ENCODE measurements at places on chromosomes 4 and X.

GRCh38 chrX:138771047-138771446, 59.5 kb upstream of the FGF13 start:
- DNase-seq = no peak

DNA sequence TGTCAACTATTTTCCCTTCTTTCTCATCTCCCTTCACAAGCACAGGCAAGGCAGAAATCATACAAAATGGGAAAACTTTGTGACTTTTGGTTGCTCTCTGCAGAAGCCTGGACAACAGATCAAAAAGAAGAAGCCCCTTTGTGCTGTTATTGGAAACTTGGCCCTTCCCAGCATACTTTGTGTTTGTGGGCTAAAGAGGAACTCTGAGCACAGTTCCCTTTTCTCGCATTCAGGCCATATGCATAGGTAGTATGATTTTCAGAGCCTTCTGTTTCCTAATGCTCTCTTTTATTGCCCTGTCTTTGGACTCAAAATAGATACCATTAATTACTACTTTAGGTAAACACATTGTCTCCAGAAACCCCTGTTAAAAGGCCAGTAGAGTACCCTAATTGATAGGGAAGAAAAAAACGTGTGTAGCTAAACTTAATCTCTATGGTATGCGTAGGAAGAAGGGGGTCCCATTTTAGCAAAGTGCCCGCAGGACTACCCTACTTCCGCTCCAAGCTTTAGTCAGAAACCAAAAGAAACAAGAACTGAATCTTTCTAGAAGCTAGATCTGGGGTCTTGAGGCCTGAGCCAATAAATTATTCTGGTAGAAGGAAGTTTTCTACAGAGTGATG, 26.6 kb downstream of the VSIG4 start:
- DNase-seq = no peak

DNA sequence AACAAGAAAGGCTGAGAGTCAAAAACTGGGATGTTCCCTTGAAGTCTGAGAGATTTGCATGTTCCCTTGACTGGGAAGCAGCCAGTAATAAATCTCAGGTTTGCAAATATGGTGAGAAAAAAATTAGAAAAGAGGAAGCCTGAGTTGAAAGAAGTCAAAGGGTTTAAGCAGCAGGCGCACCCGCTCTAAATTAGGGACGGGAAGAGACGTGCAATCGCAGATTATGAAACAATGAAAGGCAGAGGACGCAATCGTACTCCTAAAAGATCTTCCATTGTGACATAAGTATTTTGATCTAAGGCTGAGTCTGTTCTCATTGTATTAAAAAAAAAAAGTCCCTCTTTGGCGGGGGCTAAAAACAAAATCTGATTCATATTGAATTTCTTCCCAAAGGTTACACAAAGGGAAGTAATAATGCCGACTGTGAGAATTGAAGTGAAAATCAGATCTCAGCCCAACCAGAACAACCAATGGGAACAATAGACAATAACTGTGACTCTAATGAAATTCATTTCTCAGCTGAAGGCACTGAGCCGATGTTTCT, 28.2 kb downstream of the SAT1 start:
- DNase-seq = no peak

DNA sequence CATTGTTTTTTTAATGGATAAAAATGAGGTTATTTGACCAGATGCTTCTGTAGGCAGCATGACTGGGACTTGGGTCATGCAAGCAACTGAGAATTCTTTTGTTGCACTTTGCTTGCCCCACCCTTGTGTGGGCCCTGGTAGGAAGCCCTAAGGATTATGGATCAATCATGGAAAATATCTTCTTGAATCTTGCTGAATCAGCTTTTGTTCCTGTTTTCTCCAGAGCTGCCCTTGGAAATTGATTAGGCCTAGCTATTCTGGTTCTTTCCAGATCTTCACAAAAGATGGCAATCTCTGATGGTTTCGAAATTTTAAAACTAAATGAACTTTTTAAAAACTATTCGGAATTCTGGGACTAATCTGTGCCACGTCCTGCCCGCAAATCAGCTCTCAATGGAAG, 58.6 kb downstream of the PRRG1 start:
- DNase-seq = no peak

DNA sequence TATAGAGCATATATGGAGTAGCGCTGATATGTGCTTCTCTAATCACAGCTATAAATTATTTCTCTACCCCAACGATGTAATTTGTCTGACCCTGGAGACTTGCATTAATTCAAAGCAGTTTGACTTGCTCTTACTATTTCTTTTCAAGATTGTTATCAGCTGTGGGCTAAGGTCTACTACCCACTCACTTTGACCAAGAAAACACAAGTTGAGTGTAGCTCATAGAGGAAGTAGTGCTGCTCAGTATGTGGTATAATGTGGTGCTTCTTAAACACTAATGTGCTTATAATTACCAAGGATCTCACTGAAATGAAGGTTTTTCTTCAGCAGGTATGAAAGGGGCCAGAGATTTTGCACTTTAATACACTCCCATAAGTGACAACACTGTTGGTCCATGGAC, 70.1 kb downstream of the INPP4B start:
- DNase-seq = no peak

GRCh38 chr4:114911111-114911510, 202.3 kb downstream of the NDST4 start:
- peak; percentile 41 for DNase-seq

GRCh38 chr4:175234162-175234561, 316.0 kb downstream of the ADAM29 start:
- DNase-seq = no peak

DNA sequence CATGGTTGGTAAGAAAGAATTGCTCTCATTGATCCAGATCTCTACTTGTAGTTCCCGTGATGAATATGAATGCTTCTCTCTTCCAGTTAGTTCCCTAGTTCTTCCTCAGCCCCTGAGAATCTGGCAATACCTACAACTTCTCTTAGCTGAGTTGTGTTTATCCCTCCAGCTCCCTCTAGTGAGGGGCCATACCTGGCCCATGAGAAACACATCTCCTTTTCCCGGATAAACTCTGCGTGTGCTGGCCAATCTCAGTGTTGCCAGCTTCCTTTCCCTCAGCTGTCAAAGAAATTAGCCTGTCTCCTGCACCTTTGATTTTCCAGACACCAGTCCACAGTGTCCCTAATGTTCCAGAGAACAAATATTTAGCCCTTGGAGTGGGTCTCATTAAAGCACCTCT, 5.7 kb downstream of the CBLL2 start:
- DNase-seq = no peak

GRCh38 chr4:101833480-101833879, 43.0 kb downstream of the BANK1 start:
- DNase-seq = no peak

- peak; percentile 61 for DNase-seq
These were observed at the start of gene CCDC158 for GRCh38 chr4:76420762-76421581. Gene CCDC158, minus strand, starts transcription at chr4:76421141. Its CDS starts 17,934 bp downstream, at chr4:76403207.

- no peak for DNase-seq
These were observed 459.0 kb upstream of the NR3C2 start for GRCh38 chr4:148901075-148901705.

DNA sequence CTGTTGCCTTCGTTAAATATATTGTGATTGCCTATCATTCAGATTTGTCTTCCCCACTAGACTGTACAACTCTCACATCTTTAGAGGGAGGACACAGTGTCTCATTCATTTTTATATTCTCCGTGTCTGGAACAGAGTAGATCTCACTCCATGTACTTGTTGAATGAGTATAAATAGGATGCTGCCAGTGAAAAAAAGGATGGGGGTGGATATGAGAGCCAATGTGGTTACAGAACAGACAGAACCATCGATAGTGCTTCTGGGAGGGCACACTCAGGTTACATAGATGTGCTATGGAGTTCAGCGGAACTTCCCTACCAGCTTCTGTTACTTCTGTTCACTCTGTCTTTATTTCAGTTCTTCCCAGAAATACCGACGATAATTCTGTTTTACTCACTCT, 66.9 kb downstream of the SH2D1A start:
- DNase-seq = no peak

- DNase-seq = no peak
These were observed 166.3 kb downstream of the FNIP2 start for GRCh38 chr4:158934996-158935669.

- DNase-seq = no peak
These were observed 28.1 kb downstream of the ANK2 start for GRCh38 chr4:113077575-113077974.

GRCh38 chr4:124028182-124028581, 631.6 kb downstream of the SPRY1 start:
- peak; percentile 58 for DNase-seq
